ENCODE measurements at places on chromosomes 6 and 20.

GRCh38 chr6:56757588-56757984 lies 114.9 kb upstream of the DST start:
- no peak for DNase-seq

DNA sequence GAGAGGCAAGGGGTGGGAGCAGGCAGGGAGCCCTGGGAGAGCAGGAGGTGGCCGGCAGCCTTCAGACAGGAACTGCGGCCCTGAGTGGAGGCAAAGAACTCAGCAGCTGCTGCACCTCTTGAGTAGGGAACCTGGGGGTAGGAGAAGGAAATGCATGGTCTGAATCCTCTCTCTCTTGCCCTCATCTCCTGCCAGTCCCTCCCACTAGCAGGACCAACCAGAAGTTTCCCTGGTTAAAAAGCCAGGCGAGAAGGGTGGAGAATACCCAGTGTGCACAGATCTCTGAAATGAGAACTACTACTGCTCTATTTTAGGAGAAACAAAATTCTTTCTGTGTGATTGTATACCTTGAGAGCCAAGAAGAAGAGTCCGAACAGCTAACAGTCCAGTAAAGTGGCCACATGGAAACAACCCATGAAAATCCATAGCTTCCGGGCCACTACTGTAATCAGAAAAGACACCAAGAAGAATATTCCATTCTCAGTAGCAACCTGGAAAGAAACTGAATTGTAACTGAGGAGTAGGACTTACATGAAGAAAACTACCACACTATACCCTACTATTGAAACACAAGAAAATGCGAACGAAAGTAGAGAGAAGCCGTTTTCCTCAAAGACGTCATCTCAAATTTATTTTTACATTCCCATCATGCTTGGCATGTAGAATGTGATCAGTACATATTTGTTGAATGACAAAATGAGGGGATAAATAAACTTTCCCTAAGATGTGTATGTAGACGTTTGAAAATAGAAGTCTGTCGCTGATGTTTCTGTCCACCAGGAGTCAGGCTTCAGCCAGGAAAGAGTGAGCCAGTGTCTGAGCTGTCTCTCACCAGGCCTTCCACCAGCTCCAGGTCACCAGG lies 25.6 kb downstream of the WRNIP1 start:
- DNase-seq, result no peak

DNA sequence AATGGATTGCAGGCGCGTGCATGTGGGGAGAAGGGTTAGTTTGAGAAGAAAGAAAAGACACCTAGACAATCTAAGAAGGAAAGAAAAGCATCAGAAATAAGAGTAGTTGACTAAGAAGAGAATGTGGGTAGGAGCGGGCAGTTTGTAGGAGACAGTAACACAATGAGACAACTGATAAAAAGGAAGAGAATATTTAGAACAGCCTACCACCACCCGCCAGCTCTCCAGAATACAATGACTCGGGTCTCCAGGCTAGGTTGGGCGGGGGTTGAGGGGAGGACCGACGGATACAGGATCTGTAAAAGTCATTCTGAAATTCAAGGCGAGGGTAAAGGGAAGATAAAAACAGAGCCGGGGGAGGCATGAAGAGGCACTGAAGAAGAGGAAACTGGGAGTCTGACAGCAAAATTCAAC lies 712 bp downstream of the ABHD16A start:
- DNase-seq, result no peak

DNA sequence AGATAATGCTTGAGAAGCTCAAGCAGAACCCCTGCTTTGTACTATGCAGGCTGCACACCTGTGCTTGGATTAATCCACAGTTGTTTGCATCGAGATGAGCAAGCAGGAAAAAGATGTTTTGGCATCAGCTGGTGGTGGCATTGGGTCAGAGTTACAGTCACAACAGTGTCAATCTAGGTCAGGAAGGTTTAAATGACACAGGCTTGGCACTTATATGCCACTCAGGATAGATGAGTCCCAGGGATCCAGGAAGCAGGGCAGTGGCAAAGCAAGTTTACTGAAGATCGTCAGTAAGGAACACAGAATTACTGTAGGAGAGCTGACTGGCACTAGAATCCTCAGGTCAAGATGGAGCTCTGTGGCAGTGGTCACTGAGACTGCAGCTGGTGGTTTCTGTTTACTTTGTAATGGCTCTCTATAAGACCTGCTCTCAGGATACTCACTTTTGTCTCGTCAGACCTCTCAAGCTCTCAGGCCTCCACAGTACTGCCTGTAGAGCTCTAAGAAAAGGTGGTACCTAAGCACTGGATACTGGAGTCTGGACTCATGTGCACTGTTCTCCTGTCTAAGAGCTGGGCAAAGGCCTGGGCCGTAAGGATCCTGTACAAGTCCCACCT lies 110.1 kb upstream of the HS3ST5 start:
- DNase-seq, result no peak

DNA sequence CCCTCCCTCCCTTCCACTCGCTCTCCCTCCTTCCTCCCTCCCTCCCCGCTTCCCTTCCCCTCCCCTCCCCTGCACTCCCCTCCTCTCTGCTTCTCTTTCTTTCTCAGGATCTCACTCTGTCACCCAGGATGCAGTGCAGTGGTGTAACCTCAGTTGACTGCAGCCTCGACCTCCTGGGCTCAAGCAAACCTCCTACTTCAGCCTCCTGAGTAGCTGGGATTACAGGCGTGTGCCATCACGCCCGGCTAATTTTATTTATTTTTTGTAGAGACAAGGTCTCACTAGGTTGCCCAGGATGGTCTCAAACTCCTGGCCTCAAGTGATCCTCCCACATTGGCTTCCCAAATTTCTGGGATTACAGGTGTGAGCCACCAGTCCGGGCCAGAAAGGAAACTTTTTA lies 23.6 kb upstream of the SERPINB1 start:
- DNase-seq, result no peak

DNA sequence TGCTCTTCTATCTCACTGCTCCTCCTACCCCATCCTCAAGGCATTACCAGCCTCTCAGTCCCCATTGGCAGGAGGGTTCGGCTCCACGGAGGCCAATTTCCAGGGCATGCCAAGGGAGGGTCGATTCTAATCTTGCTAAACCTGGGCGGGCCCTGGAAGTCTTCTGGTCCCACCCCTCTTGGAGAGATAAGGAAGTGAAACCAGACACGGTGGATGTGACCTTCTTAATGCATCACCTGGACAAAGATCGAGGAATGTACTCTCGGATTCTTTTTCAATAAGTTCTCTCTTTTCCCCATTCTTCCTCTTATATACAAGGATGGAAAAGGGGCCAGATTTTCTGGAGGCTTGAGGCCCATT lies 112.2 kb upstream of the ARMC2 start:
- DNase-seq, result no peak

DNA sequence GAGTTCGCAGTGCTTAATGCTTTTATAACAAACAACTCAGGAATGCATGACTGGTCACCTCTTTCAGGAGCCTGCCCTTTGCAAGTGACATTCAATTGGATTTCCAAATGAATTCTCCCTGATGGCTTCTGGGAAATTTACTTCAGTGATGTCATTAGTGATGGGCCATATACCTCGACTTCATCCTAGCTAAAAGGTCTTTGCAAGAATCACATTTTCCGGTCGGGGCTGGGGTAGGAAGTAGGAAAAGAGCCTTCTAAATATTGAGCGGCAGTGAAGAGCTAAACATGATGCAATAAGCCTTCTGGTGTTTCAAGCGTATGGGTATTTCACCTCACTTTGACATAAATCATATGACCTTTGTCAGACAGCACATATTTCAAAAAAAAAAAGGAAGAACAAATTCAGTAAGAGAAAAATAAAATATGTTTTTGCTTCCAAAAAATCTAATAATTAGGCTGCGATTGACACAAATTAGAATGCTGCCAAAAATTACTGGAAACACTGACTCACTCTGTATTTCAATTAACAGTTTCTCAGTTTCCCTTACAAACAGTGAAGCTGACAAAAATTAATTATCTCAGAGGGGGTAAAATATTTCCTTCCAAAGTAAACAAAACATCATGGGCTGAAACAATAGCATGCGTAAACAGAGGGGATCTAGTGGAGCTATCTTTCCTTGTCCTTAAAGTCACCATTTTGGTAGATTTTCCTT lies 39.8 kb downstream of the ADTRP start:
- DNase-seq, result no peak

GRCh38 chr20:19071902-19072498 lies 140.4 kb upstream of the SLC24A3 start:
- DNase-seq, result no peak

Data from stimulated activated CD8-positive, alpha-beta memory T cell treated with anti-CD3 and anti-CD28 coated beads, Interleukin-15, amount 100 ng/mL, for 4 hours (primary cell).